ENCODE measurements at places on chromosomes 3 and 15.

DNA sequence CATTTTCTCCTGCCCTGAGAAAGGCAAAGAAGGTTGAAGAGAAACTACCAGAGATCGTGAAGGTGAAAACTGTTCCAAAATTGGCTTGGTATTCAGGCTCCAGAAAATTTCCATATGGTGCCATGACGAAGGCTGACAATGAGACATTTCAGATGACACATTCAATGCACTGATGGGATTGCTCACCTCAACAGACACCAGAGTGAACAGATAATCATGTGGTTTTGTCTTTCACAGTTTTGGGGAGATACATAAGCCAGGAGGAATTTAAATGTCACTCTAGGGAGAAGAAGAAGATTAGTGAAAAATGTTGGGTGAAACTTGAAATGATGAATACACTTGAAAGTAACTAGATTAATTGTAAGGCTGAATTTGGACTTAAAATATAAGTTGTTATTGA is 339.7 kb upstream of the EPHA3 start:
- DNase-seq, result no peak

DNA sequence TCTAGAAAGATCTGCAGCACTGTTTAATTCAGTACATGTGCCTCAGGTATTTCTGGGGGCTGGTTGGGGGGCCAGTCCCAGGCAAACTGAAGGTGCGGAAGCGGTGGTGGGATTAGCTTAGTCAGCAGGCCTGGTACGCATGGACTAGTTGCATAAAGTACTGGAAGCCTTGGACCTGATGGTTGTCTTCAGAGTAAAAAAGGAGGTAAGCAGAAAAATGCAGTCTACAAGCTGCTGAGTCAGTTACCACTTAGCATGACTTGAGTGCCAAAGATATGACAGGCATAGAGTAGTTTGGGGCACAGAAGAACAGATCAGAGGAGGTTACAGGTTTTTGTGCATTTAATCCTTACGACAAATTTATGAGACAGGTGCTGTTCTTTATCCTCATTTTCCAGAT is 19.9 kb upstream of the GOLGA8J start:
- DNase-seq, result no peak

- no peak for DNase-seq
These were observed 12.4 kb upstream of the SEC13 start for GRCh38 chr3:10333349-10333650.

DNA sequence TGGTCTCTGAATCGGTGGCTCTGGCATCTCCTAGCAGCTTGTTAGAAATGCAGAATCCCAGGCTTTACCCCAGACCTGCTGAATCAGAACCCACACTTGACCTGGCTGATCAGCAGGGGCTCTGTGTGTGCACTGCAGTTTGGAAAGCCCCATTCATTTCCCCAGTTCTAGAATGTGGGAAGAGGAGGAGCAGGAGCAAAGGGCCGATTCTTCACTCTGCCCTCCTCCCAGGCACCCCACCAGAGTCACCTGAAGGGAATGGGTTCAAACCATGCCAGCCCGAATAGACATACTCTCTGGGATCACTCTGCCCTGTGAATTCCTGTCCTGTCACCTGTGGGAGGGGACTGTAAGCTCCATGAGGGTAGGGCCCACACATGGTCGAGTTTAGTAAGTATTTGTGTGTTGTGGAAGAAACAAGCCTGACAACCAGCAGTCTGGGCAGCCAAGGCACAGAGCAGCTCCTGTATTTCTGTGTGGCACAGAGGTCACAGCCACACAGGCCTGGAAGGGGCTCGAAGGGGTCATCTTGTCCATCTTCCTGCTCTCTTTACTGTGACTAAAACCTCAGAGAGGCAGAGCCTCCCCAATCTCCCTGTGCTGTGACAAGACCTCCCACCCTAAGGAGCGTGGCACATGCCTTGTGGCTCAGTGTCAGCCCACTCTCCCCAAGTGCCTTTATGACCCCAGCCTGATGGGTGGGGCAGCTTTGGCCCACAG is 29.0 kb upstream of the HHATL start:
- no peak for DNase-seq

- DNase-seq, result no peak
These were observed 280.7 kb downstream of the NFKBIZ start for GRCh38 chr3:102129760-102130608.

GRCh38 chr3:127233371-127233770 is 40.4 kb downstream of the PRR23E start:
- no peak for DNase-seq

- no peak for DNase-seq
These were observed 276.0 kb downstream of the MFSD1 start for GRCh38 chr3:159077860-159078259.

DNA sequence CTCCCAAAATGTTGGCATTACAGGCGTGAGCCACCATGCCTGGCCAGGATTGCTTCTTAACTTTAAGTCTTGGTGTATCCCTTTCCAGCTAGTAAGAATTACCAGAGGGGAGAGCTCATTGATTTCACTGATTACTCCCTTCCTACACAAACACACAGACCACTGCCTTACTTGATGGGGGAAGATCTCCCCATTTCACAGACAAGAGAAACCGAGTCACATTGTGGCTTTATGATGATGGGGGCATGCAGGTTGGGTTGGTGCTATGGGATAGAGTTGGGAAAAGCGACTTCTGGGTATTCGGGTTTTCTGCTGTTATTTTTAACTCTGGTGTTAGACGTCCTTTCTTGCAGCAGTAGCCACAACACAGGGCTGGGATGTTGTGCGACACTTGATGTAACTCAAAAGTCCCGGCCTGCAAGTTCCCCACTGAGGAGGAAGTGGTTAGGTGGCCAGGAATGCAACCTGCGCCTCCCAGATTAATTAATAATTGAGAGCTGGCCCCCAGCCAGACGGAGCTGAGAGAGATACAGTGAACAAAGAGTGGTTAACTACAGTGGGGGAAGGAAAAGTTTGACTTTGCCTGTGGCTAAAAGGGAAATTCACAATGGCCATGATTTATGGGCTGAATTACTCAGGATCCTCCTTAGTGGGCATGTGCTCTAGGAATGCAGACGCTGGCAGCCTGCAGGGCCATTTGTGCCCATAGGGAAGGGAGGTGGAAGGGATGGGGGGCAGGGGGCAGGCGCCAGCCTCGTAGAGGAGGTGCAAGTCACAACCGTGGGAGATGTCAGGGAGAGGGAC is 63.6 kb downstream of the SMAD6 start:
- DNase-seq, result no peak

DNA sequence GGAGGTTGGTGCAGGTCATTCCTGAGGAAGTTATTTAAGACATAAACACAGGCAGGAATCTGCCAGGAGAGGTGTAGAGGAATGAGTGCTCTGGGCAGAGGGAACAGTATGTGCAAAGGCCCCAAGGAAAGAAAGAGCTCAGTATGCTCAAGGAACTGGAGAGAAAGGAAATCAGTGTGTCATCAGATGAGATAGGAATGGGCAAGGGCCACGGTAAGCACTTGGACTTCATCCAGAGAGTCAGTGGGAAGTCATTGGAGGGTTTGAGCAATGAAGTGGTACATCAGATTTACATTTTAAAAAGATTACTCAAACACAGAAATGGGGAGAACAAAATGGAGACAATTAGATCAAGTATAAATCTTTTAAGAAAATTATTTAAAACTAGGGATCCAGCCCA is 272.2 kb downstream of the ADAMTSL3 start:
- no peak for DNase-seq

DNA sequence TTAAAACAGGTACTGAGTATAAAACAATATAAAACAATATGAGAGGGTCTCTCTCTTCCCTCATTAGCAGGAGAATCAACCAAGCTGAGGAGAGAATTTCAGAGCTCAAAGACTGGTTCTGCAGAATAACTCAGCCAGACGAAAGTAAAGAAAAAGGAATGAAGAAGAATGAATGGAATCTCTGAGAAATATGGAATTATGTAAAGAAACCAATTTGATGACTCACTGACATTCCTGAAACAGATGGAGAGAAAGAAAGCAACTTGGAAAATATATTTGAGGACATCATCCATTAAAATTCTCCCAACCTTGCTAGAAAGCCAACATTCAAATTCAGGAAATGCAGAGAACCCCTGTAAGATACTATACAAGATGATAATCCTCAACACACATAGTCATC is 630.9 kb downstream of the PYDC2 start:
- DNase-seq, result no peak

- DNase-seq, result no peak
These were observed 247.9 kb upstream of the STT3B start for GRCh38 chr3:31284776-31285175.

- DNase-seq, result no peak
These were observed 78.9 kb downstream of the IQSEC1 start for GRCh38 chr3:12994357-12994606.

- no peak for DNase-seq
These were observed 280.0 kb upstream of the P2RY1 start for GRCh38 chr3:152554980-152555379.

GRCh38 chr3:52084954-52085680 is 28.7 kb upstream of the DUSP7 start:
- no peak for DNase-seq

GRCh38 chr15:48087844-48088243 is 32.9 kb upstream of the SLC24A5 start:
- no peak for DNase-seq

DNA sequence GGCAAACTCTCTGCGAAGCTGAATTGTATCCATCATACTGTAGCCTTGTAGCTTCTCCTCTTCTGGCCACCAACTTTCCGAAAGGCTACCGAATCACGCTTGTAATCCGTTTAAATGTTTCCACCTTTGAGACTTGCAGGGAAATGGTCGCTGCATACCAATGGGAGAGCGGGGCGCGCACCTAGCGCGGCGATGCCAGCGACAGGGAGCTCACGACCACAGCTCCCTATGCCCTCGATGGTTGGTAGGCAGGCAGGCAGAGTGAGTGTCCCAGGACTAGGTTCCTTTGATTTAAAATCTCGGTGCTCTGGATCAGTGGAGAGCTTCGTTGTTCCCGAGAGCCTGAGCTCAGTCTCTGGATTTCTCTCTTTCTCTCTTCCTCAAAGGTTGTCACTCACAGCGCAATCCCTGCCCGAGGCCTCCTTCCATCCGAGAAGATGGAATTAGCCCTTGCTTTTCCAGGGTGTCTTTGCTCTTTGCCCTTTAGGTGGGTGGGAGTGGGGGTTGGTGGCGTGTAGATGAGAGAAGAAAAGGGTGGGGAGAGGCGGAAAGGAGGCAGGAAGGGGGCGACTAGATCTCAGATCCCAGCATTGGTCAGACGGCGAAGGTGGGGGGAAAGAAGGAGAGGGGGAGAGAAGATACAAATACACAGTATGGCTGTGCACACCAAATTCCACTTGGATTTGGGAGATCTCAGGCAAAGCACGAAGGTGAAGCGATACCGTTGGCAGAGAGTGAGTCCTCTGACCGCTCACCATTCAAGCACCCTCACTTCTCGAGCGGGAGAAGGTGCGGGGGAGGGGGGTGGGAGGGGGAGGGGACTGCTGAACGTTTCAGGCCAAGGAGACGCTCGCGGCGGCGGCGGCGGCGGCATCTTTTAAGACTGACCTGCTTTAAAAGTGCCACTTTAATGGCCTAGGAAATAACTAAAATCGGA is at the start of gene SLITRK3:
Gene SLITRK3 (minus strand): TSS at position 745 of the 937 bp plus-strand sequence. CDS start 5,554 bp downstream, outside the sequence.
- DNase-seq, result no peak

DNA sequence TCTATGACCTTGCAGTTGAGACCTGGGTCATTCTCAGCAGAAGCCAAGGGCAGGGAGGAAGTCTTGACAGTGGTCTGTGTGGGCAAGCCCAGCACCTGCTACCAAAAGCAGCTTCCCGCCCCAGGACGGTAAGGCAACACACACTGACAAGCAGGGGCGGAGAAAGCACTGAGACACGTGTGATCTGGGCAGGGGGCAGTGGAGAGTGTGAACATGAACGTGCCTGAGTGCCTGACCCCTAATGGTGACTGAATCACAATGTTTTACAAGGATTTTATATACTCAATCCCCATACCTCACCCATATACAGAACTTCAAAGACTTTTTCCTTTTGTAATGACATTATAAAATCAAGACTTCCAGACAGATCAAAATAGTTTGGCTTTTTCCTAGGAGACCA is 35.2 kb downstream of the ANP32A start:
- DNase-seq, result no peak

DNA sequence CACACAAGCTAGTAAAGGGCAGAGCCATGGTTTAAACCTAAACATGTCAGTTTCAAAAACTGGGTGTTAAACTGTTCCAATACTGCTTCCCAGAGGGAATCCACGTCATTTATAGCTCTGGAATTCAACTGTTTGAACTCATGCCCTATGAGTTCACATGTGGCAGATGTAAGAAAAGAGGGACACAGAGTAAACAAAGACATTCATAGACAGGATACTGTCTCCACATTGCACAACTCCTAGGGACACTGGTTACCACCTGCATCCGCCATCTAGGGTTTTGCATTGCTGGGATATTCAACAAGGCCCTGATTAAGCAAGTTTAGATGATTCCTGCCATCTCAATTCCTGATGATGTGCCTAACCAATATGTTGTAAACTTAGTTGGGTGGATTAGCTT is 134.1 kb upstream of the COL8A1 start:
- no peak for DNase-seq

DNA sequence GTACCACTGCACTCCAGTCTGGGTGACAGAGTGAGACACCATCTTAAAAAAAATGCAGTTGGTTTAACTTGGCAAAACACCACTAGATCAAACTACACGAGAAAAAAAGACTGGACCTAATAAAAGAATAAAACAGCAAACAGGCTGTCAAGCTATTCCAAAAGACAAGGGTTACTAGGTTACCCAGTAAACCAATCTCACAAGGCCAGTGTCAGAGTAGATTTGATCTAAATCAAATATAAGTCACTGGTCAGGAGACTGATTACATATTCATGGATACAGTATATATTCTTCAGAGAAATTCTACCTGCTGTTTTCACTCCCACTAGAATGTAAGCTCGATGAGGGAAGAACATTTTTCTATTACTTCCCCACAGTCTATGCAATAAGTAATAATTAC is 2.5 kb upstream of the GANC start:
- no peak for DNase-seq

GRCh38 chr3:115470254-115470653 is 153.1 kb upstream of the GAP43 start:
- no peak for DNase-seq

DNA sequence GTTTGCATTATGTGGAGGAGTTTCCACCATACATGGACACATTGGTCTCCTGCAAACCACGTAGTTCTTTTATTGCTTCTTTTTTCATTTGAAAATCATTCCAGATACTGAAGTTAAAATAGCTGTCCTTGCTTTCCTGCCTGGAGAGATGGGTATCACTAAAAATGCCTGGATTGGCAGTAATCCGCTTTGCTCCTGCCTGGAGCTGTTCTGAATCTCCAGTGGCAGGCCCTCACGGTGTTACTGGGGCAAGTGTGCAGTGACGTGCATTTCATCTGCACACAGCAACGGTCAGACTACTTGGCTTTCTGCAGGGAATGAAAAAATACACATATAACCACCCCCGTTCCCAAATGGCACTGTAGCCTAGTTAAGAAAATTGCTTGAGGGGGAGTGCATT is 272.9 kb downstream of the IL5RA start:
- no peak for DNase-seq

DNA sequence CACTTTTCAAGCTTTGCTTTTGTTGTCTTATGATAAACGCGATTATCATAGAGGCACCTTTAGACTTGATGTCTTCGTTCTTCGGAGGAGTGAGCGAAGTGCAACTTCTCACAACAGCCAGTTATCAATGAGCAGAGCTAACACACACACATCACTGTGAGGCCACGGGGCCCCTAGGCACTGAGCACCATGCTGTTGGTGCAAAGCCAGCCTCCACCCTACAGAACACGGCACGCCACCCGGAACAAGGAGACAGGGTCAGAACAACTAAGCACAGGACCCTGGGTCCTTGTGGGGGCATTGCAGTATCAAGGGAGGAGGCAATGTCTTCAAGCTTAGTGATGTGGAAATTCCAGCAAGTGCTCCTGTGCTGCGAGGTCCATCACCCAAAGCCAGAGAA is 244.5 kb downstream of the OCA2 start:
- no peak for DNase-seq
